ENCODE measurements at places on chromosomes 2 and 18. TPM values are rescaled to one million over a fixed set of nuclear protein-coding genes. Genes with fewer than 3 reads are reported as not detected.
A peak's percentile ranks its signal among the peaks of the same experiment; 100 is the strongest.

DNA sequence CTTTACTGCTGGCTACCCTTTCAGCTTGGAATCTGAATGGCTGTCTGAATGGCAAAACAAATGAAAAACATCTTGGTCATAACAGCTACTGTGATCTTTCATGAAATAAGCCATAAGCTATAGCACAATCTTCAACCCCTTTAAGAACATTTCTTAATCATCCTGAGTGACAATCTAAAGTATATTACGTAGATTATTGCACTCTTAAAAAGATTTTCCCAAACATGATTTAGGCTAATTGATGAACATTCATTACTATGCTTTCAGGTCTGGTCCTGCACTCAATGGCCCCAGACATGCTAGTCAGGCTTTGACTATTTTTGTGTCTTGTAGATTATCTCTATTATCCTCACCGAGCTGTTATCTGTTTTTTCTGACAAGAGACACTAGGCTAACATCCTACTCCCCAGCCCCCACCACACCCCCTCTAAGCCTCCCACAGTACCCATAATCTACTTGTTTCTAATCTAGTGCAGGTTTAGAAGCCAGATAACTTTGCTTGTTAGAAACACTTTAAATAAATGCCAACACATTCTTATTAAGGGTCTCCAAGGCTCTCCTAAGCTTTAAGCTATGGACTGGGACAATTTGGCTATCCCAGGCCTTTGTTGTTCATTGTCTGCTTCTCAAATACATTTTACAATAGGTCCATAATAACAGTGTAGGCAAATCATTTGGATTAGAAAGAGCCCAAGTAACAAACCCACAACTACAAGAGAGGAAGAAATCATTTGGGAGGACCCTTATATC lies 4.2 kb downstream of the SMAD2 start:
- no peak for DNase-seq
- H3K36me3 ChIP-seq = no peaks in the 10 kb centered on the region
- no peaks in the 10 kb centered on the region for H3K27me3 ChIP-seq
- H3K4me3 ChIP-seq = no peak overlapping the region

DNA sequence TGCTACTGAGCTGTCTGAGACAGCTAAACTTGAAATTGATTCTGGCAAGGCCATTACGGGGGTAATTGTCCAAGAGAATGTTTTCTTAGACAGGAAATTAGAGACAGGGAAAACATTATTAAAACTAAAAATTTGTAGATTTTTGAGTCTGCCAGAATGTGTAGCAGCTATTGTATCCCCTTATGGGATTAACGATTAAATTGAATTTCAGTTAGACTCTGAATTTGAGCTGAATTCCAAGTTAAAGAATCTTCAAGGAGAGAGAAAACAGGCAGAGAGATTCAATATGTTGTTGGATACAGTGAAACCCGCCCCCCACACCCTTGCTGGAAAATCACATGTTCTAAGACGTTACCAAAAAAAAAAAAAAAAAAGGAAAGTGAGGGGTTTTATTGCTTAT lies 32.7 kb upstream of the CCDC68 start:
- DNase-seq = no peak
- no peak overlapping the region for H3K27ac ChIP-seq
- H3K36me3 ChIP-seq = no peaks in the 10 kb centered on the region
- no peak overlapping the region for H3K4me3 ChIP-seq
- no peaks in the 10 kb centered on the region for H3K4me1 ChIP-seq
- no peaks in the 10 kb centered on the region for H3K27me3 ChIP-seq

- no peak for DNase-seq
- H3K27ac ChIP-seq = no peak overlapping the region
- H3K4me1 ChIP-seq = no peaks in the 10 kb centered on the region
- no peaks in the 10 kb centered on the region for H3K27me3 ChIP-seq
- no peaks in the 10 kb centered on the region for H3K36me3 ChIP-seq
These were observed 31.1 kb upstream of the SPAG16 start for GRCh38 chr2:213253162-213253561.

GRCh38 chr18:50507120-50507590 lies 52.7 kb upstream of the MAPK4 start:
- no peaks in the 10 kb centered on the region for H3K4me1 ChIP-seq
- no peak overlapping the region for H3K4me3 ChIP-seq
- no peaks in the 10 kb centered on the region for H3K36me3 ChIP-seq

GRCh38 chr2:127185705-127186104 lies 34.4 kb downstream of the CYP27C1 start:
- no peaks in the 10 kb centered on the region for H3K27me3 ChIP-seq
- DNase-seq = no peak
- no peak overlapping the region for H3K27ac ChIP-seq
- no peaks in the 10 kb centered on the region for H3K4me1 ChIP-seq
- no peaks in the 10 kb centered on the region for H3K36me3 ChIP-seq

DNA sequence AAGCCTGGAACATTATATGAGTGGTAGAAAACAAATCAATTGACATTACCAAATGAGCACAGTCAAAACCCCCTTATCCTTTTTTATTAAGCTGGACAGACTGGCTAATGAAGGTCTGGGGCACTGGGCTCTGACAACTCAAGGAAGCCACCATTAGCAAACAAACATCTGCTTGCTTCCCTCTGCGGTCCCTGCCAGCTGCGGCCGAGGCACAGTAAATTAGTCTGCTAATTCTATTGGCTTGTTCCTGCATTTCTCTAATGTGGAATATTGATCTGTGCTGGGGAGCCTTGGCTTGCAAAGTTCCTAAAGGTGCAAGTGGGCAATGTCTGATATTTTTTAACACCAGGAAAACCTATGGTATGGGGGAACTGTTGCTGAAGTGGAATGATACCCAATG lies 300.3 kb downstream of the MTX2 start:
- no peak for DNase-seq
- H3K4me3 ChIP-seq = no peak overlapping the region
- H3K27ac ChIP-seq = no peak overlapping the region
- no peaks in the 10 kb centered on the region for H3K4me1 ChIP-seq
- H3K36me3 ChIP-seq = no peaks in the 10 kb centered on the region

- H3K36me3 ChIP-seq = peaks cover 6% of the 10 kb centered on the region
- H3K27me3 ChIP-seq = no peaks in the 10 kb centered on the region
- no peak for DNase-seq
These were observed 36.3 kb downstream of the YWHAQ start for GRCh38 chr2:9594366-9595054.

DNA sequence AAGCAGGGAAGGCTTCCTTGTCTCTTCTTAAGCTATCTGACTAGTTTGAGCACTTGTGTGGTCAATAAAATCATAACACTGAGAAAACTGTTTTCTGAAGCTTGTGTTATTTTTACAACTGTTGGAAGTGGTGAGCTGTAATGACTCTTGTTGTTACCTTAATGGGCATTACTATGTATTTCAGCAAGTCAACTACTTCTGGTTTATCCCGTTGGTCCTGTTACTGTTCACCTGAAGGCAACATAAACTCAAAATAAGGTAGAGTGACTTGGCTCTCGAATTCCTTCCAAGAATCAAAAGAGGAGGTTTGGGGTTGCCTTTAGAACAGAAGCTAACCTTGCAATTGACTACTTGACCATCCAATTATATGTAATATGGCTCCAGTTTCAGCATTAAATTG lies 23.2 kb upstream of the FIGN start:
- no peak for DNase-seq
- H3K27me3 ChIP-seq = no peaks in the 10 kb centered on the region
- no peaks in the 10 kb centered on the region for H3K36me3 ChIP-seq
- no peak overlapping the region for H3K4me3 ChIP-seq
- no peaks in the 10 kb centered on the region for H3K4me1 ChIP-seq

DNA sequence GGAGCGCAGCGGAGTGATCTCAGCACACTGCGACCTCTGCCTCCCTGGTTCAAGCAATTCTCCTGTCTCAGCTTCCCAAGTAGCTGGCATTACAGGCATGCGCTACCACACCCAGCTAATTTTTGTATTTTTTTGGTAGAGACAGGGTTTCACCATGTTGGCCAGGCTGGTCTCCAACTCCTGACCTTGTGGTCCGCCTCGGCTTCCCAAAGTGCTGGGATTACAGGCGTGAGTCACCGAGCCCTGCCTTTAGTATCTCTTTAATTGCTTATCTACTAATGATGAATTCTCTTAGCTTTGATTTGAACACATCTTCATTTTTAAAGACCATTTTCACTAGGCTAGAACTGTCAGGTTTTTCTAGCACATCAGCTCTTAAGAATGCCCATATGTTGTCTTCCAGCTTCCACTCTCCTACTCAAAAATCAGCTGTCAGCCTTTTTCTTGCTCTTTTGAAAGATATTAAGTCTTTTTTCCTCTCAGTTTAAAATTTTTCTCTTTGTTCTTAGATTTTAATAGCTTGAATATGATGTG lies 16.1 kb upstream of the MFSD2B start:
- H3K36me3 ChIP-seq = peaks cover 31% of the 10 kb centered on the region
- H3K4me1 ChIP-seq = no peaks in the 10 kb centered on the region
- H3K27me3 ChIP-seq = no peaks in the 10 kb centered on the region
- no peak overlapping the region for H3K27ac ChIP-seq
- DNase-seq = no peak

- H3K4me1 ChIP-seq = no peaks in the 10 kb centered on the region
- no peak for DNase-seq
- no peak overlapping the region for H3K27ac ChIP-seq
These were observed 177.7 kb upstream of the TWIST2 start for GRCh38 chr2:238670111-238670585.

- DNase-seq = no peak
- peaks cover under 1% of the 10 kb centered on the region for H3K4me1 ChIP-seq
- no peak overlapping the region for H3K4me3 ChIP-seq
- H3K36me3 ChIP-seq = no peaks in the 10 kb centered on the region
- no peak overlapping the region for H3K27ac ChIP-seq
These were observed 212.1 kb upstream of the NCKAP5 start for GRCh38 chr2:133780099-133780996.

DNA sequence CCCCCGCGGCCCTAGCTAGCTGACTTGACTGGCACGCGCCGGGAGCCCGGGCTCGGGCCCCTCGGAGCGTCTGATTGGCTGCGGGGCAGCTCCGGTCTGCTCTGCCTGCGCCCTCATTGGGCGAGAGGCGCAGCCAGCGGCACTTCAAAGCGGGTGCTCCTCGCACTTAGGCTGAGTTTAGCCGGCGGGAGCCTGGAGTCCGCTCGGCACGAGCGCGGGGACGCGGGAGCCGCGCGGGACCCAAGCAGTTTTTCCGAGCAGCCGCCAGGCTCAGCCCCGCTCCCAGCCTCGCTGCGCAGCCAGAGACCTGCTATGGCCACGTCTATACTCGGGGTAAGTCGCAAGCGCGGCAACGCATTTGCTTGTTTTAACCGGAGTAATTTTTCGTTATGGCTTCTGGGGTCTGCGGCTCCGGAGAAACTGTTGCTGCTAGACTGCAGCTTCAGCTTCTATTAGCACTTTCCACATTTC lies at the start of gene SP9:
Gene SP9 (plus strand): TSS at position 174 of the 471 bp plus-strand sequence. CDS start 139 bp downstream, at position 313.
- peaks cover 98% of the 10 kb centered on the region for H3K27me3 ChIP-seq
- DNase-seq = no peak
- H3K4me1 ChIP-seq = peaks cover 61% of the 10 kb centered on the region
- no peaks in the 10 kb centered on the region for H3K36me3 ChIP-seq
- no peak within 1 kb of the TSS for H3K27ac ChIP-seq
- peak within 1 kb of the TSS; percentile 41 for H3K4me3 ChIP-seq

- H3K27me3 ChIP-seq = no peaks in the 10 kb centered on the region
- peaks cover 18% of the 10 kb centered on the region for H3K4me1 ChIP-seq
- no peak for DNase-seq
- no peak overlapping the region for H3K4me3 ChIP-seq
- H3K27ac ChIP-seq = no peak overlapping the region
These were observed 13.4 kb downstream of the PPP1R7 start for GRCh38 chr2:241163601-241164118.

DNA sequence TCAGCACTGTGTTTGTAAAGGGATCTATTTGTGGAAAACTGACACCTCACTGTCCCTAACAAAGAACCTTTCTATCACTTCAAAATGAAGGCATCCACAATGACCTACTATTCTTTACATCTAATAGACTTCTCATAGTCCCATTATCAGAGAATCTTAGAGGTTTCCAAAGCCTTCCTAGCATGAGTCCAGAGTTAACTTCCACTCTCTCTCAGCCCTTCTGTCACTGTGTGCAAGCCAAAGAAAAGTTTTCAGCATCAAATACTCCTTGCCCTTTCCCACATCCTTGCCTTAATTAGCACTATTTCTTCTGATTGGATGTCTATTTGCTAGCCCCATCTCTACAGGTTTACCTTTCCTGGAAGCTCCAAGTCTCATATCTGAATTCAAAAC lies 178.5 kb downstream of the ERBB4 start:
- H3K27ac ChIP-seq = no peak overlapping the region
- no peak overlapping the region for H3K4me3 ChIP-seq
- H3K4me1 ChIP-seq = no peaks in the 10 kb centered on the region
- no peaks in the 10 kb centered on the region for H3K36me3 ChIP-seq
- DNase-seq = no peak

- no peak for DNase-seq
- no peak overlapping the region for H3K27ac ChIP-seq
- H3K4me1 ChIP-seq = no peaks in the 10 kb centered on the region
- H3K36me3 ChIP-seq = no peaks in the 10 kb centered on the region
- no peaks in the 10 kb centered on the region for H3K27me3 ChIP-seq
- no peak overlapping the region for H3K4me3 ChIP-seq
These were observed 80.5 kb downstream of the TMEM185B start for GRCh38 chr2:120142528-120143219.

GRCh38 chr2:221435171-221435570 lies 136.9 kb downstream of the EPHA4 start:
- no peak for DNase-seq
- no peaks in the 10 kb centered on the region for H3K27me3 ChIP-seq
- no peak overlapping the region for H3K4me3 ChIP-seq
- peaks cover 4% of the 10 kb centered on the region for H3K4me1 ChIP-seq
- no peak overlapping the region for H3K27ac ChIP-seq
- peaks cover 3% of the 10 kb centered on the region for H3K36me3 ChIP-seq

- no peak for DNase-seq
- peaks cover 5% of the 10 kb centered on the region for H3K4me1 ChIP-seq
- H3K36me3 ChIP-seq = no peaks in the 10 kb centered on the region
- H3K4me3 ChIP-seq = no peak overlapping the region
These were observed 154.0 kb upstream of the MSH6 start for GRCh38 chr2:47628904-47629303.

The RABL2A gene
- total RNA-seq = 7.2 TPM

The WNT6 gene
- 2.9 TPM for total RNA-seq

The MAPK4 gene
- total RNA-seq = 14.5 TPM

The C18orf54 gene
- total RNA-seq = 1.7 TPM

The G6PC2 gene
- not detected for total RNA-seq

The HAUS1 gene
- 36.8 TPM for total RNA-seq

The TEX51 gene
- not detected for total RNA-seq

The IL1RN gene
- total RNA-seq = not detected

The SLC30A3 gene
- not detected for total RNA-seq

The UGT1A6 gene
- total RNA-seq = not detected

The TCF23 gene
- not detected for total RNA-seq

The NT5DC4 gene
- not detected for total RNA-seq

The AQP12A gene
- not detected for total RNA-seq

All from esophagus muscularis mucosa (tissue), 4 donors.